ENCODE measurements at places on chromosomes 16 and 17.

DNA sequence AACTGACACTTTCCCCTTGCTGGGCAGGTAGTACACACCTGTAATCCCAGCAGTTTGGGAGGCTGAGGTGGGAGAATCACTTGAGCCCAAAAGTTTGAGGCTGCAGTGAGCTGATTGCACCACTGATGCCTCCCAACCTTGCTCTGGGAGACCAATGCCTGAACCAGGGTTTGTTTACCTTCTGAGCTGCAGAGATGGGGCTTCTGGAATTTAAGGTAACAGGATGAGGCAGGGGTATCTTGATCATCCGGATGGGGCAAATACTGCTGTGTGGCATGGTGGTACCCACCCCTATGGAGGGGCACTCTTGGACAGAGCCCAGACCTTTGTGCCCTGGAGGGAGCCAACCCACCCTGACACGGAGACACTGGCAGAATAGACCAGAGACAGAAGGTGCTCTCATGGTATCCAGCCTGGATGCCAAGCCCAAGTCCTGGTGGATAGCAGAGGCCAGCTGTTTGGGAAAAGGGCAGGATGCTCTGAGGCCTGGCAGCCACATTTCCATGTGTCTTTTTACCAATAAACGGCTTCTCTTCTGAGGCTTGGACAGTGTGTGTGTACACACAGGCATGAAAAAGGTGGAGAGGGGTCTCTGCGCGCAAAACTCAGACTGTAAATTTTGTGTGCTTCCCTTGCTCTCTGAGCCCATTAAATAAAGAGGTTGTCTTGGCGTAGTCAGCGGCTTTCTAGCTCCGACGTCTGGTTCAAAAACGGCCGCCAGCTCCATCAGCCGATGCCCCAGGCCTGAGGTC is 4.4 kb downstream of the ZNF48 start:
- no peak for DNase-seq

DNA sequence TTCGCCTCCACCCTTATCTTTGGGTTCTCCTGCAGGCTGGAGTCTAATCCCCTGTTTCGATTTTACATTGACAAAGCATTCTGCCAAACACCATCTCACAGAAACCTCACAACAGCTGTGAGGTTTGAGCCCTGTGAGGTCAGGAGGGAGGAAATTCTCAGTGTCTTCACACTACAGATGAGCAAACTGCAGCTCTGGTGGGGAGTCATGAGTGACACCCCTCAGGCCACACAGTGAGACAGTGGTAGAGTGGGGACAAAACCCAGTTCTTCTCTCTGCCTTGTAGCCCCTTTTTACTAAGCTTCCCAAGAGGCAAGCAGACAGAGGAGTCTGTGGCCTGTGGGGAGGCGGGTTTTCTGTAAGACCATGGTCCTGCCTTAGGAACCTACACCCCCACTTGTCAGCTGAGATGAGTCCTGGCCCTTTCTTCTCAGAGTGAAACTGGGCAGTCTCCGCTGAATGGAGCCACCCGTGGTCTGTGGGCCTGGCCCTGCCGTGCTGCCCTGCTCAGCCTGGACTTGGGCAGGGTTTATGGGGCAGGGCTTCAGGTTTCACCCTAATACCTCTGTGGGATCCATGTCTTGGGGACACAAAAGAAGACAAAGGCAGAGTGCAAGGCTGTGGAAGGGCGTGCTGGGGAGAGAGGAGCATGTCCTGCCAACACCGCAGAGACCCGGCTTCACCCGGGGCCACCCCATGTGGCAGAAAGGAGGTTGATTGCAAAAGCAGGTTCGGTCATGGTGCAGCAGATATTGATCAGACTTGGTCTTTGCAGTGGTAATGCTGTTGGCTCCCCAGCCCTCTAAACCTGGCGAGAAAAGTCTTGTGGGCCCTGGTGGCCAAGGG is 59.0 kb downstream of the ABR start:
- DNase-seq = no peak

DNA sequence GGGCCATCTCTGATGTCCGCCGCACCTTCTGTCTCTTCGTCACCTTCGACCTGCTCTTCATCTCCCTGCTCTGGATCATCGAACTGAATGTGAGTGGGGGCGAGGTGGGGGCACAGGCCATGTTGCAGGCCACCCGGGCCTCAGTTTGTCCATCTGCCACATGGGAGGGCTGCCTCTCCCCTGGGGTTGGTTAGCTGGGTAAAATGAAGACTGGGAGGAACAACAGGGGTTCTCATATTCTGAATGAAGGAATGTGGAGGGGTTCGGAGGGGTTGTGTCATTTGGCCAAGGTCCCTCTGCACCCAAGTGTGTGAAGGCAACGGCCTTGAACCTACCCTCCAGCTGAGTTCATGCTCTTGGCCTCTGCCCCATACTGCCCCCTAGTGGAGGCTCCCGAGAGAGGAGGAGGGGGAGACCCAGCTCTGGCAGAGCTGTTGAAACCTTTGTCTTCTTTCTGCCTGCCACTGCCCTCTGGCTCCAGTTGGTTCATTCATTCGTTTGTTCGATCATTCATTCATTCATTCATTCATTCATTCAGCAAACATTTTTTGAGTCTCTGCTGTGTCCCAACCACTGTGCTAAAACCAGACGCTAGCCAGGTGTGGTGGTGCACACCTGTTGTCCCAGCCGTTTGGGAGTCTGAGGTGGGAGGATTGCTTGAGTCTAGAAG is 11.4 kb upstream of the TCAP start:
- DNase-seq = peak; percentile 90

DNA sequence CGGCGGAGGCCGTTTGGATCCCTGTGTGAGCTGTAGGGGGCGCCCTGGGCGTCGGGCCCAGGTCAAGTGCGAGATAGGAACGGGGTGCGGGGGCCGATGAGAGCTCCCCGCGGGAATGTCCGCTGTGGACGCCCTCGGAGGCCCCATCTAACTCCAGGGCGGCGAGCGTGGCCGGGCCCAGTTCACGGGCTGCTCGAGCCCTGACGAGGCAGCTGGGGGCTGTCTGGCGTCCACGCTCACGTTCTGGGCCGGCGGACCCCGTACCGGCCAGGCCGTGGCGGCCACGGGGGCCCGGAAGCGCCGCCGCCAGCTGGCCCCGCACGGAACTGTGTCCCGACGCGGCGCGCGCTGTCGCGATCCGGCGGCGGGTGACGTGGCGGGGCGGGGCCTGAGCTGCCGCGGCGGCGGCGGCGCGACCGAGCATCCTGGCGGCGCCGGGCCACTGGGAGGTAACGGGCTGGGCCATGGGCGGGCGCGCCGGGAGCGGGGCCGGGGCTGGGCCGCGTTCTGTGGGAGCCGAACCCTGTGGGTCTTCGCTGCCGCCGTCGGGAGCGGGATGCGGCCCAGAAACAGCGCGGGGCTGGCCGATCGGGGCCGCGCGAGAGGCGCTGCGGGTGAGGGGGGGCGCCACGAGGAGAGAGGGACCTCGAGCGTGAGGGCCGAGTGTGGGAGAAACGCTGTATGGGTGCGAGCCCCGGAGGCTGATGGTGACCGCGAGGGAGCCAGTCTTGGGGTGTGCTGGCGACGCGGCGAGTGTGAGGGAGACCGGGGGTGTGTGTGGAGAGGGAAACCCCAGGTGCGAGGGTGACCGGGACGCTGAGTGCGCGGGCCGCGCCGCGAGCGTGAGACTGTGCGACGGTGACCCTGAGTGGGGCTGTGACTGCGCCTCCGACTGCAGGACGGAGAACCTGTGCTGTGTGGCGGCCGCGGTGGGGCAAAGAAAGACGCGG is at the start of gene SLC7A6:
Gene SLC7A6, plus strand, starts transcription at position 399 of the 950 bp plus-strand sequence. CDS start 10,201 bp downstream, outside the sequence.
- peak; percentile 82 for DNase-seq

GRCh38 chr17:81722184-81723120 is 10.4 kb downstream of the SLC25A10 start:
- peak; percentile 94 for DNase-seq

- no peak for DNase-seq
Measured at GRCh38 chr17:76911299-76912017, 43.3 kb downstream of the MGAT5B start.

DNA sequence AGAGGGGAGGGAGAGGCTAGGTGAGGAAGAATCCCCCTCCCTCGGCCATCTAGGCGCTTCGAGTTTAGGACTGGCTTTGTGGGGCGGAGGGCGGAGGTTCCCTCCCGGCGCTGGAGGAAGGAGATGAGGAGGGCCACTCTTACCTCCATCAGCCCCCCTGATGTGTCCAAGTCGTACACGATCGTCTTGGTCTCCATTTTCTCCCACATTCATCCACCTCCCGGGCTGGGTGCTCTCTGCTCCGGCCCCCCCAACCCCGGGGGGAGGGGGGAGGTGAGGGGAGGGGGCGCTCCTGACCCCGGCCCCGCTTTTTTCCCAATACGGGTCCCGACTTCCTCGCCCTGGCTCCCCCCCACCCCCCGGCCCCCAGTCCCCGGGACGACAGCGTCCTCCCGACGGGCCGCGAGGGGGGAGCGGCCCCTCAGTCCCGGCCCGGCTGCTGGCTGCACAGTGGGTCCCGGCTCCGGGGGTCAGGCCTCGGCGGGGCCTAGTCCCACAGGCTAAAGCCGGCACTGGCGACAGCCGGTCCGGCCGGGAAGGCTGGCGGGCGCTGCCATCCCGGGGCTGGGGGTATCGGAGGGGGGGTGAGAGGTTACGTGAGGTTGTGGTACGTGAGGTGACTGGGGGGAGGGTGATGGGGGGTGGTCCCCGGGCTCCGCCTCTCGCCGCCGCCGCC is 428 bp downstream of the PHF12 start:
- peak; percentile 49 for DNase-seq

GRCh38 chr17:16379654-16380053 is 1.2 kb upstream of the UBB start:
- no peak for DNase-seq

DNA sequence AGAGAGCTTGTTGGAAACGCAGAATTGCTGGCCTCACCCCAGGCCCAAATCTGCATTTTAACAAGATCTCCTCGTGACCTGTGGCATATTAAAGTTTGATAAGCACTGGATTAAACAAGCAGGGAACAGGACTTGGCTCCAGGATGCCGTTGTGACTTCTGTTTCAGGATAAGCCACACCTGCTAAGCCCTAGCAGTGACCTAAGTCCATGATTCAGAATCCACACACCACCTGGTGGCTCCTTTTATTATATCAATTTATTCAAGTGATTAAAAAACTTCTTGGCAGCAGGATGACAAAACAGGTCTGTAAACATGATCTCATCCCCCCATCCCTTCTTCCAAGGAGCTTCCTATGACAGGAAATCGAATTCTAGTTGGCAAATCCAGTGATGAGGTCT is 9.1 kb downstream of the NAGPA start:
- DNase-seq = peak; percentile 57

GRCh38 chr16:65756163-65756562 is 610.3 kb upstream of the CDH5 start:
- no peak for DNase-seq

DNA sequence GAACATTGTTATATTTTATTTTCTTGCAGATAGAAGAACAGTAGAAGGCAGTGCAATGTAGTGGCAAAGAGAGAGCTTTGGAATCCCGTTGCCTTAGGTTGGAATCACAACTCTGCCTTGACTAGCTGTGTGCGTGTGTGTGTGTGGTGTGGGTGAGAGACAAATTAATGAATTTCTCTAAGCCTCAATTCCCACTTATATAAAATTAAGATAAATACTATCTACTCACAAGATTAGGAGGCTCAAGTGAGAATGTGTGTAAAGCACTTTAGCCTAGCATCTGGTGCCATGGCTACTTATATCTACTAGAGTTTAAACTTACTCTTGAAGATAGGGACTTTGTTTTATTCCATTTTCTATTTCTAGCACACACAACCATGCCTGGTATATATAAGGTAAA is 12.8 kb downstream of the CPD start:
- DNase-seq = no peak

- DNase-seq = peak; percentile 20
Measured at GRCh38 chr17:11506635-11507034, 91.6 kb upstream of the DNAH9 start.

GRCh38 chr17:17414341-17414805 is 62.4 kb upstream of the MED9 start:
- DNase-seq = no peak

DNA sequence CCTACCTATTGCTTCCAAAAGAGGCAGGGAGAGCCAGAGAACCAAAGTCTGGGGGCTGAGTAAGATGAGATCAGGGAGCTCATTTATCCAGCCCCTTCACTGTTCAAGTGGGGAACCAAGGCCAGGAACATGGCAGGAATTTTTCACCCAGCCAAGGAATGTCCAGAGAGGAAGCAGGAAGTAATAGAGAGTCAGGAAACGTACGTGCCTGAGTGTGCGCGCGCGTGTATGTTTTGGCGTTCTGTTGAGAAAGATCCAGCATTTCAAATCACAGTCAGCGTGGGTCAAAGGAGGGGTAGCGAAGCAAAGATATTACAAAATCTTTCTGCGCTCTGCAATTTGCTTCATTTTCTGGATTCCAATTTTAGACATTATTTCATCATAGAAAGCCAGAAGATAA is 41.9 kb upstream of the WSCD1 start:
- no peak for DNase-seq

DNA sequence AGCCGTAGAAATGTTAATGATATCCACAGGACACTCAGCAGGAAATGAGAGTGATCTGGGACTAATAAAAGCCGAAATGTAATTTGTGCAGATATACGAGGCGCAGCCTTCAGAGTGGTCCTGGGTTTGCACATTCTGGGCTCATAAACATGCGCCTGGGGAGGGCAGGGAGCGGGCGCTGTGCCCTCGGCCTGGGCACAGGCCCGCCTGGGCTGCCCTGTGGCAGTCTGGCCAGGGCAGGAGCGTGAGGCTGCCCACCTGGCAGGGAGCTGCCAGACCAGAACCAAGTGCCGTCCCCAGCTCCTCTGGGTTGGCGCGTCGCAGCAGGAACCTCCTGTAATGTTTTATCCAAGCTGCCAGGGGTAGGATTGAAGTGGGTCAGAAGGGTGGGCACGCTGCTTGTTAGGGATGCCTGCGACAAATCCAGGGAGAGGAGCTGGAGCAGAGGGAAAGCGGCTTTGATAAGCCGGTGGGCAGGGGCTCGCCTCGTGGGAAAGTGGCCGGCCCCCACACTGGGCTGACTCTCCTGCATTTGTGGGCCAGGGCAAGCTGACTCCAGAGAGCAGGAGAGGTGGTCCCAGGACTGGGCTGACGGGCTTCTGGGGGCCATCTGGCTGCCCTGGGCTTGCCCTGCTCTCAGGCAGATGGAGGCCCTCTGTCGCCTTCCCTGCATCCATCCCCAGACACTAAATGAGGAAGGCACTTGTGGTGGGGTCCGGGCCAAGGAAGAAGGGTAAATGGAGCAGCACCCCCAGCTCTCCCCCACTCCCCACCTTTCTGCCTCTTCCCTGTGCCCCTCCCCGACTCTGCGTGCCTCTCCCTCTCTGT is 45.9 kb downstream of the SREBF1 start:
- no peak for DNase-seq

DNA sequence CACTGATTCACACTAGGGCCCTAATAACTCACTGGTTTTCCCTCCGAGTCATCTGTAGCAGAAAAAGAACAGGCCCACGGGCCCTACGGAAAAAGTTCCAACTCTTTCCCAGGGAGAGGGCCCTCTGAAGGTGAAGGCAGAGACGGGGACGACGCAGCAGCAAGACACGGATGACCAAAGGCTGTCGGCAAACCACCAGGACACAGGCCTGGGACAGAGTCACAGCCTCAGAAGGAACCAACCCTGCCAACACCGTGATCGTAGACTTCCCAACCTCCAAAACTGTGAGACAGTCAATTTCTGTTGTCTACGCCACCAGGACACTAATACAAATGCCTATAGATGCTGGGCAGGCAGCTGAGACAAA is 5.2 kb upstream of the SPHK1 start:
- no peak for DNase-seq
